ENCODE measurements at places on chromosomes 11 and 22. TPM values are rescaled to one million over a fixed set of nuclear protein-coding genes. Genes with fewer than 3 reads are reported as not detected.

The RASSF10 gene
- 2.4 TPM for total RNA-seq

The THY1 gene
- total RNA-seq, result 0.13 TPM

The MIOX gene
- total RNA-seq, result not detected

The PHOX2A gene
- not detected for total RNA-seq

The CCDC34 gene
- 1.3 TPM for total RNA-seq

The OR8G5 gene
- not detected for total RNA-seq

The TTLL1 gene
- total RNA-seq, result 6.3 TPM

The CARD10 gene
- 14.2 TPM for total RNA-seq

The ESAM gene
- total RNA-seq, result not detected

The B4GALNT4 gene
- total RNA-seq, result 10.8 TPM

The OR5A1 gene
- not detected for total RNA-seq

The ROBO4 gene
- total RNA-seq, result under 0.01 TPM

The FIBIN gene
- 14.2 TPM for total RNA-seq
